ENCODE measurements at places on chromosomes 5 and 9.

DNA sequence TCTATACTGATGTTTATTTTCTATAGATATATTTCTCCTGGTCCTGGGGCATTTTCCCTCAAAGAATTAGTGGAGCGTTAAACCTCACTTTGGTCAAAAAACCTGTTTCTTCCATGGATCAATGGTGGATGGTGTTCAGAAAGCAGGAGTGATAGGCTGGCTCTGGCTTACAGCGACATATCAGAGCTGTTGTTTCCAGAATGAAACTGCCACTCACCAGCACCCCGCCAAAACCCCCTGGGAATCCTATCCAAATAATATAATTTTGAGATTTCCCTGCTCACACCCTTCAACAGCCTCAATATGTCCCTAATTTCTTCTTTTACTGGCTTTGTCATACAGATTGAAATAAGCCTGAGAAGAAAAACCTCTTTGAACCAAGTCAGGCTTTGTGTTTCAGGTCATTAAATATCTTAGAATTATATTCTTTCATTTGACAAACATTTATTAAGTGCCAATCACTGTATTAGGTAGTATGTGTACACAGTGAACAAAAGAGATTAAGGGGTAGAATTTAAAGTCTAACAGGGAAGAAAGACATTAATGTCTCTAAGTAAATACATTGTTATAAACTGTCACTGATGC lies 144.5 kb upstream of the GPR151 start:
- DNase-seq, result no peak

DNA sequence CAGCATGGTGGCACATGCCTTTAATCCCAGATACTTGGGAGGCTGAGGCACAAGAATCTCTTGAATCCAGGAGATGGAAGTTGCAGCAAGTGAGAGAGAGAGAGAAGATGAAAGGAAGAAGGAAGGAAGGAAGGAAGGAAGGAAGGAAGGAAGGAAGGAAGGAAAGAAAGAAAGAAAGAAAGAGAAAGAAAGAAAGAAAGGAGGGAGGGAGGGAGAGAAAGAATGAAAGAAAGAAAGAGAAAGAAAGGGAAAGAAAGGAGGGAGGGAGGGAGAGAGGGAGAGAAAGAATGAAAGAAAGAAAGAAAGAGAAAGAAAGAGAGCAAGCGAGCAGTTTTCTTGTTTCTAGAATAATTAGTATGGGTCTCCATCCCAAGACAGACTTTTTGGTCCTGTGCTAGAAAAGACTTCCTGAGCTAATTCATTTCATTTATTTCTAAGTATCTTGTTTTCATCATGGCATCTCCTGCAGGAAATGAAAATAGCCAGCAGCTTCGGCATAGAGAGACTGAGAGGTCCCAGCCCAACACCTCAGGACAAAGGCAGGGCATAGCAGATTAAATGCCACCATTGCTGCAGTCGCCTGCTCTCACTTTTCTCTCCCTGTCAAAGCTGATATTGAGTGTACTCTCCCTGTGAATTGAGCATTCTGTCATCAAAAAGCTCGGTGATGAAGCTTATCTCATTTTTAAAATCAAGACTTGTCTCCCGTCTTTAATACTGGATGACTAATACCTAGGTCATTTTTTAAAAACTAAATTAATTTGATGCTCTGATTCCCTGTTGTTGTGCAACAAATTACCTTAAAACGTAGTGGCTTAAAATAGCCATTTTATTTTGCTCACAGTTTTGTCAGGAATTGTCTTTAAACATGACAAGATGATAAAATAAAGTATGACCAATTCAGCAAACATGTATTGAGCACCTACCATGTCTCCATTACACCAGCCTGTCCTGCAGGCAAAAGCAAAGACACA lies 91.8 kb upstream of the ADRA1B start:
- no peak for DNase-seq

DNA sequence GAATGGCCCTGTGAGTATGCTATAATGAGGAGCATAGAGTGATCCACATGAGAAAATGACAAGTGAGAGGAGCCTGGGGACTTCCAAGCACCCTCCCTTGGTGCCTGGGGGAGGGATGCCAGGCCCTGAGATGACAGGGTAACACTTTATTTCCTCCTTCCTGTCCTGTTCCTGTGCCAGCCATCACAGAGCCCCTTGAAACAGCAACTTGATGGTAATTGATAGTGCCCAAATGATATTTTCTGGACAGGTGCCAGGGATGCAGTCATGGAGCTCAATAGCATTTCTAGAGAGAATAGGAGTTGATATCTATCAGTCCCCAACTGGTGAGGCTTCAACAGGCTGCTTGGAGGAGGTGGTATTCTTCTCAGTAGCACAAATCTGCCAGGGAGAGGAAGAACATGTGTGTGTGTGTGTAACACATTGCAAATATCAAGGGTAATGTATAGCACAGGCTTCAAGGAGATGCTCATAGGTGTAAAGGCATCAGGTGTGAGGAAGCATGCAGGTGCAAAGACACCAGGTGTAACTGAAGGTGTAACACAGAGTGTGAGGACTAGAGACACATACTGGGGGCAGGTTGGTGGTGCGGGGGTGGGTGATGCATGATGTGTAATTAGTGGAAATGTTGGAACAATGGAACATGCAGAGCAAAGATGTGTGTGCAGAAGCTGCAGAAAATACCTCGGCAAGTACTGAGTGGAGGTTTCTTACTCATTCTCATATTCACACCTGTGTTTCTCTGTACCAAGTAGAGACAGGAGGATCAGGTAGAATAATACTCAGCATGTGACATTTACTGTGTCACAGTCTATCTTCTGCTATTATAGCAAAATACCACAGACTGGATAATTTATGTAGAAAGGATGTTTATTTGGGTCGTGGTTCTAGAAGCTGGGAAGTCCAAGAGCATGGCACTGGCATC lies 18.1 kb upstream of the WWC1 start:
- DNase-seq, result no peak

DNA sequence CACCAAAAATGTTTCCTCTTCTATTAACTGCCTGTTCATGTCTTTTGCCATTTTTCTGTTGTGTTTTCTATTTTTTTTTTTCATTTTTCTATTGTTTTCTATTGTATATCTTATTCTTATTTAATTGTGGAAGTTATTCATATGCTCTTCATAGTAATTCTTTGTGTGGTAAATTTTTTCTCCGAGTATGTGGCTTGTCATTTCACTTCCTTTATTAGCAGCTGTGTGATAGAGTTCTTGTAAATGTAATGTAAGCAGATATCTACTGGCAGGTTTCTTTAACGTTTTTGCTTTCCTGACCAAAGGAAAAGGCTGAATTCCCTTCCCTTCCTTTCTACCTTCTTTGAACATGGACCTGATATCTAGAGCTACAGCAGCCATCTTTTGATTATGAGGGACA lies 5.8 kb upstream of the PLPP1 start:
- no peak for DNase-seq

GRCh38 chr5:66987949-66988838 lies 208.4 kb downstream of the CD180 start:
- peak; percentile 57 for DNase-seq

DNA sequence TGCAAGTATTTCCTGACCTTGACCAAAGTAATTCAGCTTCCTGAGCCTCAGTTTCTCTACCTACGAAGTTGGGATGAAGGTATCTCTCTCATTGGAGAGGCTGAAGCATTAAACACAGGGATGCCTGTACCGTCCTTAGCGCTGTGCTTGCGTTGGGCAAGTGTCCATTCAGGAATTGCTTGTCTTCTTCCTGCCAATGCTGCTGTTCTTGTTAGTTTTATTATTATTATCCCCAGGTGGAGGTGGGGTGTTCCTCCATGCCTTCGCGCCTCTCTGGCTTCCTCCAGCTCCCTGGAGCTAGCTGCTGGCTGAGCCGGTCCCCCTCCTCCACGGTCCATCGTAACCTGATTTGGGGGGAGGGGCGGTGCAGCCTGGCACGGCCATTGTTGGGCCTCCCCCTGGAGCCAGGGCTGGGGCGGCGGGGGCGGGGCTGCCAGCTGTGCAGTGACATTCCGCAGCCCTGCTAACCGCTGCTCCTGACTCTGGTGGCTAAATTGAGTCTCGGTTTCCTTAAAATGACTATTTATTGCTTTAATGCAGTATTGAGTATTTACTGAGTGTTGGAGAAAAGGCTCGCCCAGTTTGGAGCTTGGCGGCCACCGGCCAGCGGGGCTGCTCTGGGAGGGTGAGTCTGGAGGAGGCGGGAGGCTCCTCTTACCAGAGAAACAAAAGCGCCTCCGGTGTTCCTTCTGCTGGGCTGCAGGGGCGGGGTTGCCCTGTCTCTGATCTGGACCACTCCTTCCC lies 51.3 kb downstream of the LMX1B start:
- DNase-seq, result no peak

DNA sequence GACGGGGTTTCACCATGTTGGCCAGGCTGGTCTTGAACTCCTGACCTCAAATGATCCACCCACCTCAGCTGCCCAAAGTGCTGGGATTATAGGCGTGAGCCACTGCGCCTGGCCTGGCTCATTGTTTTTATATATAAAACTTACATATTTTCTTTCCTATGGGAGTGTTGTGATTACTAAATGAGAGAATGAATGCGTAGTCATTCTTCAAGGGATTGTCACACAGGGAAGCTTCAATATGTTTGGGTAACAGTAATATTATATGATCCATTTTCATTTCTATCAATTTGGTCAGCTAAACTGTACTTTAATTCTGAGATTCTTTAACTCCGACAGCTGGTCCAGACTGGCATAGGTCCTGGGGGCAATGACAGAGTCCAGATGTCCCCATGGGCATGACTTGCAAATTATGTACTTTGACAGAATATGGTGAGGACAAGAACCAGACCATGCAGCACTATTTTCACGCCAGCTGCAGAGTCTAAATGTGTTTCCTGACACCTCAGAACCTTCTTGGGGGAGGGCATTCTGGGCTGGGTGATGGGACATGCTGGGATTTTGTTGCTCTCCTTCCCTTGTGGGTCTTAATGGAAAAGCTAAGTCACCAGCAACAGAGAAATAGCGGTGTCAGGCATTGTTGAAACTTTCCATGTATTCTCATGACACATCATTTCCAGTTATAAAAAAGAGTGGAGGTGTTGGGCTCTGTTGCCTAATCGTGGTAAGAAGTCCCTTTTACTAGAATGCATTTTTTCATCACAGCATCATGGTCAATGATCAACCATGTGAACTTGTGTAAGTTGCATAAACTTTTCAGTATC lies 40.9 kb upstream of the TNC start:
- DNase-seq, result no peak

DNA sequence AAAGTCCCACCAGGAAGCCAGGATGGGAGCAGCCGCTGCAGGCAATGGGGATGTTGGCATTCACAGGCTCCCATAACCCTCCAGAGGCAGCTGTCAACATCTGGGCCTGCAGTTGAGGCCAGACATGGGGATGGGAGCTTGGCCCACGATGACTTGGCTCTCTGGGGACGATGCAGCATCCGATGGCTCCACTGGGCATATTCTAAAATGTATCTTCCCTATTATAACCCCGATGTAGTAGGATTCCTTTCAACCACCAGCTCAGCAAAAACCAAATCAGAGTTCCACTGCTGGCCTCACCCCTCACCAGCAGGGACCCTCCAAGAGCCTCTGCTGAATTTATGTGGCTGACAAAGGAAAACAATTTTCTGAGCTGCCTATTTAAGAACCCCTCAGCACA lies 7.1 kb downstream of the SPRY4 start:
- peak; percentile 60 for DNase-seq

GRCh38 chr5:11110128-11110527 lies 349.1 kb upstream of the DAP start:
- DNase-seq, result no peak

DNA sequence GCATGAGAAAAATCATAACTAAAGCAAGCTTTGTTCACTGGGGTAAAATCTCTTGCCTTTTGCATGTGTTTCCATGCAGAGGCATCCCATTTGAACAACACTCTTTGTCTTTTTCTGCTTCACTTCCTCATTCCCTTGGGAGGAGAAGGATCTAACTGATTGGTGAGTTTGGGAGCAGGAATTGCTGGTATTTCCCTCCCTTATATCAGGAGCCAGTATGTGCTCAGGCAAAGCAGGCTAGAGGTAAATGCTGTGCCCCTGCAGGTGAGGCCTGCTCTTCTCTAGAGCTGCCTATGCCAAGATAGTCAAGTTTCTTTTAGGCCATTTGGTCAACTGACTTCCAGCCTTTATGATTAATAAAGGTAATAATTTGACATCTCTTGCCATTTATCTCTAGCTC lies 179.9 kb downstream of the COX7C start:
- DNase-seq, result no peak

DNA sequence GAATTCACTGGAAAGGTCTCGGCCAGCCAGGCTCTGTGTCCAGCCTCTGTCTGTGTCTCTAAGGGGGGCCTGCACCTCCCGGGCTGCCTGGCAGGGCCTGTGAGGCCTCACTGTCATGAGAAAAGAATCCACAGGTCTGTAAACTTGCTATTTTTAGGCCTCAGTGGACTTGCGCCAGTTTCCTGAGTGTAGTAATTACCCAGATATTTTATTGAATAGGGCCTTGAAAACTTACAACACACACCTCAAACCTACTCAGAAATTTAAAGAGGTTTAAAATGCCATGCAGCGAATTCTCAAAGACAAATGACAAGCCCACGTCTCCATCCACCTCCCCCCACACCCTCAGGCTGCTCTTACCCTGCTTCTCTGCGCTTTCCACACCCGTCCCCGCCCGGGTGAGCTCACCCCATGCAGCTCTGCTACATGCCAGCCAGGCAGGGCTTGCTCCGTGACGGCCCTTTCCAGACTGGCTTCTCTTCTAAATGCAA lies 8.8 kb upstream of the TENT4A start:
- peak; percentile 94 for DNase-seq

GRCh38 chr9:131950487-131950886 lies 129.2 kb downstream of the MED27 start:
- DNase-seq, result no peak

DNA sequence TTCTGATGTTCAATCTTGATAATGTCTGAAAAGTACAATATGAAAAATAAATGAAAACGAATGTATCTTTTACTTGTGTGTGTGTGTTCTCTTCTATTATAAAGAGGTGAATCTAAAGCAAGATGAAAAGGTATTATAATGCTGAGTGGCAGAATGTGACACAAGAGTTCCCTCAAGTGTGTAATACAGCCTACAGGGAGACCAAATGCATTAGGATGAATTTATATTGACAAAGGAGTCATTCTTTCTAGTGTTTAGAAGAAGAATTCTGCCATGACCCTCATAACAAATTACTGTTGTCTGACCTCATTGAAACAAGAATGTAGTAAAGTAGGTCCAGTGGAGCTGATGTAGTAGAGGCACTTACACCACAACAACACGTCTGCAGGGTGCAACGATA lies 1119.0 kb upstream of the CDH10 start:
- DNase-seq, result no peak

DNA sequence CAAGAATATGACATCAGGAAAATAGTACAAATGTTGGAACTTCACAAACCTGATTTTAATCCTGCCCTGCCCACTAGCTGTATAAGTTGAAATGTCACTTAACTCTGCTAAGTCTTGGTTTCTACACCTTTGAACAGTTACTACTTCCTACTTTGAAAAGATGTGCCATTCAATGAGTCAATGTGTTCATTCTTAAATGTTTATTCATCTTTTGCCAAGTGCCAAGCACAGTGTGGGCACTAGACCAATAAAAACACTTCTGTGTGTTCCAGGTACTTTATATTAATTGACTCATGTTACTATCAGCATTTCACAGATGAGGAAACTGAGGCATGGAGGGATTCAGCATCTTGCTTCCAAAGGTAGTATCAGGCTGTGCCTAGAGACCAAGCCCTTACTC lies 12.8 kb downstream of the PDCL start:
- DNase-seq, result no peak

GRCh38 chr9:83623679-83624076 lies 735 bp downstream of the IDNK start:
- DNase-seq, result no peak

- DNase-seq, result peak; percentile 90
Observed at GRCh38 chr5:80249901-80250300, 5.9 kb downstream of the SERINC5 start.

Measured in choroid plexus epithelial cell (primary cell).